ENCODE measurements at places on chromosomes 1 and 21. TPM values are rescaled to one million over a fixed set of nuclear protein-coding genes. Genes with fewer than 3 reads are reported as not detected.

The ATP13A2 gene
- total RNA-seq = 60.2 TPM

The OR10Z1 gene
- total RNA-seq = not detected

The UBE2Q1 gene
- total RNA-seq = 45.5 TPM

The KRTAP13-2 gene
- not detected for total RNA-seq

The NFASC gene
- total RNA-seq = under 0.01 TPM

The BRDT gene
- not detected for total RNA-seq

The SYCP1 gene
- total RNA-seq = not detected

The VSIG8 gene
- not detected for total RNA-seq

The CEP85 gene
- 8.8 TPM for total RNA-seq

The HMGCL gene
- total RNA-seq = 23.1 TPM

The KLF17 gene
- not detected for total RNA-seq

The KCNA2 gene
- total RNA-seq = under 0.01 TPM

The MYCBP gene
- 8.2 TPM for total RNA-seq

The C4BPA gene
- total RNA-seq = not detected

The SUSD4 gene
- total RNA-seq = not detected

The FMOD gene
- 0.19 TPM for total RNA-seq

The ZDHHC18 gene
- total RNA-seq = 18.6 TPM

The USF1 gene
- total RNA-seq = 72.8 TPM

The NFYC gene
- 24.0 TPM for total RNA-seq

The HCRTR1 gene
- 1.3 TPM for total RNA-seq

The FAM43B gene
- total RNA-seq = not detected

The WDTC1 gene
- 30.4 TPM for total RNA-seq

Data from vein endothelial cell (primary cell).